ENCODE measurements at places on chromosomes 7 and 10.

- DNase-seq = no peak
Measured at GRCh38 chr10:97169911-97170693, 15.7 kb downstream of the SLIT1 start.

DNA sequence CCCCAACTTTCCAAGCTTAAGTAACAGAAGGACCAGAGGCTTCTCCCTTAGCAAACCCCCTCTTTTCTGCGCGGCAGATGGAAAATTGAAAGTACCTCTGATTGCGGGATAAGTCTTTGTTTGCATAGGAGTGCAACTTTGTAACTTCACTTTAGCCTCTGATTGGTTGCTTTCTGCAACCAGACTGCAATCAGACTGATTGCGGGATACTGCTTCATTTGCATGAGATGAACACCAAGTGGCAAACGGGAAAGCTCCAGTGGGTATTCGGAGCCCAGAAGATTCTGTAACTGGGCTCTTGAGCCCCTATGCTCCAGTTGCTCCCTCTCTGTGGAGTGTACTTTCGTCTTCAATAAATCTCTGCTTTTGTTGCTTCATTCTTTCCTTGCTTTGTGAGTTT lies 260.6 kb downstream of the BAMBI start:
- DNase-seq = no peak

DNA sequence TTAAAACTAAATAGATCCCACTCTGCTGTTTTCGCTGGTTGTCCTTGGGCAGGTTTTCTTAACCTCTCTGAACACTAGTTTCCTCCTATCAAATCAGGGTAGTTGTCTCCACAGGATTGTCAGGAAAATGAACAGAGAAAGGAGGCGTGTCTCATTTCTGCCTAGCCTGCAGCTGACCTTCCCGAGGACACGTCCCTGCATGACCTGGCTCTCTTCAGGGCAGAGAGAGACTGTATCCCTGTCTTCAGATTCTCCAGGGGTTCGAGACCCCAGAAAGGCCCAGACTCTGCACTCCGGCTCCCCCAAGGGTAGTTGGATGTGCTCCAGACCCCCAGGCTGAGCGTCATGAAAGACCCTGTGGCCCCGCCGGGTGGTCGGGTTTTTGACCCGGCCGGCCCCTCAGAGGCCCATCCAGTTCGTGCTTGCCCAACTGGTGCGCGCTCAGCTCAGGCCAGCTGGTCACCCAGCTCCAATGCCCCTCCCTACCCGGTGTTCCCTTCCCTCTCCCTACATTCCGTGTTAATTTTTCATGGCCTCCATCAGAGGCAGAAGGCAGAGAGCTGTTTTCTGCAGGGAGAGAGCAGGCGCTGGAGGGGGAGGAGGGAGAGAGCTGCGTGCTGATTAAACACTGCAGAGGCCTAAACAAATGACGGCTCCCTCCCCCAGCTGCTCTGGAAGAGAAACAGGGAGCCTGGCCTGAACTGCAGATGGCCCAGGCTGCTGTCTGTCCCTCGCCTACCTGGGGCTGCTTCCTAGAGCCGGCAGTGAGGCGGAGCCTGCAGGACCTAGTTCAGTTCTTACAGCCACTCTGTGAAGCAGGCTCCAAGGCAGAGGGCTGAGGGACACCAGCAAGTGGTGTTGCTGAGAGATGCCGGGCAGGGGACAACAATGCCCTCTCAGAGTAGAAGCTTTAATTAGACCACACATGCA lies 86.2 kb upstream of the PPIF start:
- no peak for DNase-seq

DNA sequence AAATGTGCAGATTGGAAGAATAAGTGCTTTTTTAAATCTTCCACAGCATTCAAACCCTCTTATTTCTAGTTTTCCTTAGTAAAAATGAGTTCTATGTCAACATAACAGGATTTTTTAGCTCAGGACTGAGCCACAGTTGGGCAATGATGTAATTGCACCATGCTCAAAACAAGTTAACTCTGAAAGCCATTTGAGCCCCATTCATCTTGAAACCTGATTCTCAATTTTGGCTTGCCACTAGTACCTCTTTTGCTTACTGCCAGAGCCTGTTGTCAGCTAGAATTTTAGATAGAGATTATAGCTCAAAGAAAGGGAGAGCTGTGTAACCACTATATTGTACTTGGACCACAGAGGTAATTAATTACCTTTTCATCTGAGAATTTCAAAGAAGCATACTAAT lies 1028.5 kb upstream of the PHF14 start:
- no peak for DNase-seq

DNA sequence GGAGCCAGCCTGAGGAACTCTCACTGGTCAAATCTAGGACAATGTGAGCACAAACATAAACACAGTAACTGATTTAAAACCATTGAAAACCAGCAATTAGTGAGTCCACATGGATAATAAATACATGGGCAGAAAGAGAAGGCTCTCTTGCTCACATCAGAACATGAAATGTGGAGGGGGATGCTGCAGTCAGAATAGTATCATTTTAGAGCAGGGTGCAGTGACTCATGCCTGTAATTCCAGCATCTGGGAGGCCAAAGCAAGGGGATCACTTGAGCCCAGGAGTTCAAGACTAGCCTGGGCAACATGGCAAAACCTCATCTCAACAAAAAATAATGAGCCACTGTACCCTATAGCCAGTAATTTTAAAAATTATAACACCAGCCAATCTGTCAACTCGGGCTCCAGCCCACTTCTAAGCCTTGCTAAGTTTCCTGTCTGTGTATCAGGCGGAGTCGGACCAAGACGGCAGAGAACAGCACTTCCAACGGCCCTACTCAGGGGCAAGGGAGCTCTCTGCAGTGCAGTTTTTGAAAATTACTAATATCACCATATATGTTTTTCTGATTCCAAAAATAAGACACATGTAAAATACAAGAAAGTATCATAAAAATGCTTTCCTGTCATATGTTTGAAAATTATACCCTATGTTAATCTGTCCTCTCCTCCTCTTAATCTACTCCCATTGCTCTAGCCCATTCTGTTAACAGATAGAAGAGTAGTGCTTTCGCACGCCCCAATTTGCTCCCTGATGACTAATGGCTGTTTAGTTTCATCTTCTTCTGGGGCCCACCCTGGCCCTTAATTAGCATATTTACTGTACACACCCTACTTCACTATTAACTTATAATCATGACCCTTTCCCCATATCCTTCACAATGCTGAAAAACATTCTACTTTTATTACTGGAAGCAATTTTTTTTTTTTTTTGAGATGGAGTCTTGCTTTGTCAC lies 17.1 kb downstream of the URGCP start:
- DNase-seq = no peak

DNA sequence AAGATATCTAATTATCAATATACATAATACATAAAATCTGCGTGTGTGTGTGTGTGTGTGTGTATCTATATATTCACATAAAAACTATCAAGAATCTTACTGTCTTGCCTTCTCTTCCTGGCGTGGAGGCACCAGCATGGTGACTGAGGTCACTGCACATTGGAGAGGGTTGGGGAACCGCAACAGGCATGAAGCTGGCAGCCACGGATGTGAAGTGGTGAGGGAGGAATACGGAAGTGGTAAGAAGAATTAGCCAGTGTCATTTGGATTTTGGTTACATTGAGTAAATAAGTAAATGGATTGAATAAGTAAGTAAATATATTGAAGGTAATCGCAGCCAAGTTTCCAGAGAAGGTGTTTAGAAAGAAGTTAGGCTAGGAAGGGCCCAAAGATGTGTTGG lies 85.1 kb downstream of the TRIM24 start:
- DNase-seq = no peak

- no peak for DNase-seq
Measured at GRCh38 chr10:1195828-1196227, 139.6 kb downstream of the WDR37 start.

DNA sequence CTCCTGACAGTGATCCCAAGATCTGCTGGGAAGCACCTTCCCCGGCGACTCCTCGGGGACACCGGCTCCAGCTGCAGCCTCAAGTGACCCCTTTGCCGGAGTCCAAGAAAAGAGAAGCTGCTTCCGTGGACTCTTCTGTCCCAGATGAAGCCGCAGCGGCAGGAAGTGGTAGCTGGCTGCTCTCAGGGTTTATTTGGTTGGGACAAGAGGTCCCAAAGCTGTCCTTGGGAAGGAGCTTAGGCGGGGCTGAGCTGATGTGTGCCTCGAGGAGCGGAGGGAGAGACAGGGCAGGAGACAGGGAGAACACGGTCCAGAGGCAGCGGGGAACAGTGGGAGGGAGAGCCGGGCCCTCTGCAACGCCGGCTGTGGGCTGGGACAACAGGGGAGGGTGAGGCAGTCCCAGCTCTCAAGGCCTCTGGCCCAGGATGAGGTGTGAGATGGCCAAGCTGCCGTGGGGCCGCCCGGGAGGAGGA lies 13.1 kb upstream of the FAM20C start:
- DNase-seq = no peak

DNA sequence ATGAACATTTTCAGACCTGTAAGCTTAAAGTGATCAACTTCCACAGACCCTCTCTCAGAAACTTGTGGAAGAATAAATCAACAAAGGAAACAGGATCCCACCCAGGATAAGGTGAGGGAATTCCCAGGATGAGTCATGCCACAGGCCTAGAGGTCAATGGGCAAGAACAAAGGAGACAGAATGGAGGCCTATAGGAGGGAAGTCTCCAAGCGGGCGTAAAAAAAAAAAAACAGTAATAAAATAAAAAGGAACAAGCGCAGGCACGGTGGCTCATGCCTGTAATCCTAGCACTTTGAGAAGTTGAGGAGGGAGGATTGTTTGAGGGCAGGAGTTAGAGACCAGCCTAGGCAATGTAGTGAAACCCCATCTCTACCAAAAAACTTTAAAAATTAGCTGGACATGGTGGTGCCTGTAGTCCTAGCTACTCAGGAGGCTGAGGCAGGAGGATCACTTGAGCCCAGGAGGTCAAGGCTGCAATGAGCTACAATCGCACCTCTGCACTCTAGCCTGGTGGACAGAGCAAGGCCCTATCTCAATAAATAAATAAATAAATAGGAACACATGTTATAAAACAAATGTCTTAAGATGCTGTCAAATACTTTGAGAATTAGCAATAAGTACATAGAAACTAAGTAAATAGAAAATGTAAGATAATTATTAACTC lies 8.4 kb downstream of the SORBS1 start:
- DNase-seq = no peak

DNA sequence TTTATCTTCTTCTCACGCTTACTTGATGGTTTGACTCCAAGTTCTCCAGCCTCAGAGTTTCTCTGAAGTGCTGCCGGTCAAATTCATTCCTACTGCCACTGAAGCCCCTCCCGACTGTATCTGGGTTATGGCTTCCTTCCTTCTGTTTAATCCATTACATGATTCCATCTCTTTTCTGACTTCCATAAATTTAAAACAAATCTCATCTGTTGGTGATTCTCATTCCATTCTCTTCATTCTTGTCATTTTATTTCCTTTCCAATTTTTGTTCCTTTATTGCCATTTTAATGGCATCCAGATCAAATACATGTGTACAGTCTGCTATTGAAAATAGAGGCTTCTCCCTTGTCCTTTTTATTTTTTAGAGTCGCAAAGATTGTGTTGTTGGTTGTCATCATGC lies 25.4 kb upstream of the HIBADH start:
- DNase-seq = no peak

- DNase-seq = no peak
Measured at GRCh38 chr10:24596217-24596930, 127.3 kb downstream of the ARHGAP21 start.

DNA sequence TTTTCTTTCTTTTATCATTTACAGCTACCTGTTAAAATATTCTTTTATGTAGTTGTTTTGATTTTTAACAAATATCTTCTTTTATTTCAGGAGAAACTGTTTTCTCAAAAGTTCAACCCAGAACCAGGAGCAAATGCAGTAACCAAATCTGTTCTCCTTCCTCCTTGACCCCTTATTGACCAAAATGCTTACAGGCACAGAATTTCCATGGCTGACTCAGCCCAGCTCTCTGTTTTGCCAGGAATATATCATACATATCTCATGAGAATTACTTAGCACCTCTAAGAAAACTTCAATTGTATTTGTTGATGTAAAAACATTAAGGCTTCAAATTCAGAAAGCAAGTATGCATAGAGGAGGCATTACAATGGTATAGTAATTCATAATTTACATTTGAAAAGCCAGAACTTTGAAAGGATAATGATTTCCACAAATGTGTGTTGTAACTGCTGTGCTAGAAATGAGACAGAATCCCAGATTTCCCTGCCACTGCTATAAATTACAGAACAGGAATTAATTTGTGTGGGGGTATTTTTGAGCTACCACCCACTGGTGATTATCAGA lies 2.2 kb downstream of the GSAP start:
- DNase-seq = no peak

DNA sequence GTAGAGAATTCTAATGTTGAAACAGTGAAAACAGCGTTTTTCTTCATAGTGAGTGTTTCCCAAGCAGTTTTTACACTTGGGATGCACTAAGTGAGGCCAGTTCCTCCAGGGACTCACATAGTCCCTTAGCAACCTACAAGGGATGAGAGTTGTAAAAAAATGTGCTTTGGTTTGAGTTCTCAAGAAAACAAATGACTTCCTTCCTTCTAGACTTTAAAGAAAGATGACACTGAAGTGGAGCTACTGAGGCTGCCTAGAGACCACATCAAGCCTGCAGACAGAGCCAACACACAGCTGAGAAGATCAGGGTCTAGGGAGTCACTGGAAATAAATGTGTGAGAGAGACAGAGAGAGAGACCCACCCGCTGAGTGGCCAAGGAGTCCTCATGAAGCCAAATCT lies 264.4 kb downstream of the TNS3 start:
- DNase-seq = no peak

GRCh38 chr10:4807761-4808507 lies 18.1 kb upstream of the AKR1E2 start:
- peak; percentile 87 for DNase-seq

- no peak for DNase-seq
Measured at GRCh38 chr10:37285063-37285462, 159.7 kb downstream of the ANKRD30A start.

Measured in dermis microvascular lymphatic vessel endothelial cell (primary cell).